ENCODE measurements at places on chromosomes 16 and 17. TPM values are rescaled to one million over a fixed set of nuclear protein-coding genes. Genes with fewer than 3 reads are reported as not detected.

DNA sequence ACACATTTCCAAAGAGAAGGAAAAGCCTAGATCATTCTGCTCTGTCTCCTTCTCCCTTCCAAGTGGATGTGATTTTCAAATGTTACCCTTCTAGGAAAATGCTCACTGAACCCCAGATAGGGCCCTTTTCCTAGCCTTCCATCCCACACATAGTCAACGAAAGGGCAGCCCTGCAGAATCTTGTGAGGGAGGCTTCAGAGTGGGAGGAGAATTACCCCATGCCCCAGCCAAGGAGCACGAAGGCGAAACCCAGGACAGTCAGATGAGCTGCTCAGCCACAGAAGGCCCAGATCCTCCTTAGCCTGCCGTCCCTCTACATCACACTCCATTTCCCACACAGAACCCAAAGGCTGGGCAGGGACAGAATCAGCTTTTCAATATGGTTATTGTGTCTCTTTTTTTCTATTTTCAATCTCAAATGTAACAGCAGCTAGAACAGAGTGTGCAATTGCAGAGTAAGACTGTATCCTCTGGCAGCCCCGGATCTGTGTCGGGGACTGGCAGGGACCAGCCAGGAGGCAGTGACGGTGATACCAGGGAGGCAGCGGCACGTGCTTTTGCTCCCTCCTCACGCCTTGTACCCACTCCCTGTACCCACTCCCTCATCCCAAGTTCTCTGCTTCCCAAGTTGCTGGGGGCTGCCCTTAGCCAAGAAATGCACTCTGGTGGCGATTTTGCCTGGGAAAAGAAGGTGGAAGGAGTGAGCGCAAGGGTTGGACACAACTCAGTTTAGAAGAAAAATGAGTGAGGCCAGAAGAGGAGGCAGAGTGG lies 3.7 kb upstream of the SDK2 start:
- no peak for DNase-seq

GRCh38 chr16:11615748-11616447 lies 29.2 kb upstream of the LITAF start:
- DNase-seq: no peak

- DNase-seq: no peak
These were observed 5.4 kb upstream of the AANAT start for GRCh38 chr17:76461765-76462555.

- no peak for DNase-seq
These were observed 29.2 kb downstream of the CLUH start for GRCh38 chr17:2682176-2682938.

The NOL3 gene
- 19.4 TPM for polyA plus RNA-seq

- DNase-seq: no peak
These were observed 143.3 kb downstream of the CLEC16A start for GRCh38 chr16:11087691-11088073.
